Activated T-helper 17 cell treated with anti-CD3 and anti-CD28 coated beads, Interleukin-2, amount 50 U/mL, for 72 hours (primary cell): ENCODE measurements at places on chromosomes 11 and 22. TPM values are rescaled to one million over a fixed set of nuclear protein-coding genes. Genes with fewer than 3 reads are reported as not detected.

DNA sequence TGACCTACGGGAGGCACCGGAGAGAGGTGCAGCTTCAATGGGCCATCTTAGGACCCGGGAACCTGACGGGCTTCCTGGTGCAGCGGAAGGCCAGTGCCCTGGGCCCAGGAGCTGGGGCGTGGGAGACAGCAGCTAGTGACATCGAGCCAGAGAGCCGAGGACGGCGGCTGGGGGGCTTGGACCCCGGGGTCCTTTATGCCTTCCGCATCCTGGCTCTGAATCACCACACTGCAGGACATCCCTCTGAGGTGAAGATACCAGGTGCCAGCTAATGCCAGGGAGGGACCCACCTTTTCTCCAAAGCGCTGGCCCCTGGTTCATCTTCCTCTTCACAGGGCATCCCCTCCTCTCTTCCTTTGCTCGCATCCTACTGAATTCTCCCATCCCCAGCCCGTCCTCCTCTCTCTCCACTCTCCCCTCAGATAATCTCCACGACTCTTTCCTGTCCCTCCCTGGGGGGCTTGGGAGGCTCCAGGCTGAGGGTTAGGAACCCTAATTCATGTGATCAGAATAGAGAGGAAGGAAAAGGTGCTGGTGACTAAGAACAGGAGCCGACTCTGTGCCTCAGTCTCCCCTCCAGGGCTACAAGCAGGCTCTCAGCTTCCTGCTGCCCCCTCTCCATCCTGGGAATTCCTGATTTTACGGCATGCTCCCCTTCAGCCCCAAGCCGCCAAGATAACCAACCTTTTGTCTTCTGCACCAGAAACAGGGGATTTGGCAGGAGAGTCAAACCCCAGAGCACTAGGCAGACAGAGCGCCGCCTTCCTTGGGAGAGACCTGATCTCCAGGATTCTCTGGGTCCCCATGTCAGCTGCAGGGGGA lies 8.5 kb downstream of the VSIG10L2 start:
- ATAC-seq, result no peak

Gene SHANK3
- total RNA-seq, result not detected

Gene TRPM5
- total RNA-seq, result not detected

GRCh38 chr22:33350491-33350890 lies 292.3 kb upstream of the SYN3 start:
- no peak for ATAC-seq

GRCh38 chr11:125550780-125551179 lies 18.5 kb upstream of the EI24 start:
- ATAC-seq, result no peak

DNA sequence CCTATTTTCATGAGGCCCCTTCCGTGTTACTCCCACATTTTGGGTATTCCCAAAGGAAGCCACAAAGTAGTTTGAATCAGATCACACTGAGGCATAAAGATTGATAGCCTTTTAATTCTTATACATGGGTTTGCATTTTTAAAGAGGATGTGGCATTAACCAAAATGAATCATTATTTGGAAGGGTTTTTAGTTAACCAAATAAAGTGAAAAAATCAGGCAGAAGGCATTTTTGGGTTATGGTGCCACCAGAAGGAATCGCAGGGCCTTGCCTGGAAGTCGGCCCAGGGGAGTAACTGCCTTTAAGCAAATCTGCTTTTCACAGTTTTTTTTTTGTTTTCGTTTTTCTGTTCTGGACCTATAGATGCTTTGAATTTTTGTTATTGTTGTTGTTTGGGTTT lies 55.4 kb downstream of the HSD17B12 start:
- ATAC-seq, result peak; percentile 14

Gene OR2AG2
- total RNA-seq, result not detected

Gene CALCA
- not detected for total RNA-seq

Gene BACE1
- total RNA-seq, result 0.16 TPM

DNA sequence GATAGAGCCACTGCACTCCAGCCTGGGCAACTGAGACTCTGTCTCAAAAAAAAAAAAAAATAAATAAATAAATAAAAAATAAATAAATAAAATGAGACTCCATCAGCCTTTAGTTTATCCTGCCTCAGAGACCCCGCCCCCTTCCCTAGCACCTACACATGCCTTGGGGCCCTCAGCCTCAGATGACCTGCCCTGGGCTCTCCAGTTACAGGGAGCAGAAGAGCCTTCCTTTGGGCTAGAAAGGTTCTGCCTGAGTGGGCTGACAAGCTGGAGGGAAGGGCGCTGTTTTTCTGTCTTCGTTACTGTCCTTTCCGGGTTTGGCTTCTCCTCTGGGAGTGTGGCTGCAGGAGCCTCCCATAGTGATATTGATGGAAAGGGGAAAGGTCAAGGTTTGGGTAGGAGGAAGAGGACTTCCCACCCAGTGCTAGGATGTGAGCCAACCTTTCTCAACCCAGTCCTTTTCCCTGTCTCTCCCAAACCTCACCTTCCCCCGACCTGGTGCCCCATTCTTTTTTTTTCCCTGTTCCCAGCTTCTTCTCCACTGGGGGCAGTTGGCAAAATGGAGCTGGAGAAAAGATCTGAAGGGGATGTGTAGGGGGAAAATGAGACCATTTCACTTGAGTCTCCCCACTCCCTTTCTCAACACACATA lies 1.5 kb upstream of the SF3B2 start:
- ATAC-seq, result no peak

Gene OR56A1
- not detected for total RNA-seq

- no peak for ATAC-seq
These were observed 88.0 kb downstream of the ABTB2 start for GRCh38 chr11:34269694-34270245.

DNA sequence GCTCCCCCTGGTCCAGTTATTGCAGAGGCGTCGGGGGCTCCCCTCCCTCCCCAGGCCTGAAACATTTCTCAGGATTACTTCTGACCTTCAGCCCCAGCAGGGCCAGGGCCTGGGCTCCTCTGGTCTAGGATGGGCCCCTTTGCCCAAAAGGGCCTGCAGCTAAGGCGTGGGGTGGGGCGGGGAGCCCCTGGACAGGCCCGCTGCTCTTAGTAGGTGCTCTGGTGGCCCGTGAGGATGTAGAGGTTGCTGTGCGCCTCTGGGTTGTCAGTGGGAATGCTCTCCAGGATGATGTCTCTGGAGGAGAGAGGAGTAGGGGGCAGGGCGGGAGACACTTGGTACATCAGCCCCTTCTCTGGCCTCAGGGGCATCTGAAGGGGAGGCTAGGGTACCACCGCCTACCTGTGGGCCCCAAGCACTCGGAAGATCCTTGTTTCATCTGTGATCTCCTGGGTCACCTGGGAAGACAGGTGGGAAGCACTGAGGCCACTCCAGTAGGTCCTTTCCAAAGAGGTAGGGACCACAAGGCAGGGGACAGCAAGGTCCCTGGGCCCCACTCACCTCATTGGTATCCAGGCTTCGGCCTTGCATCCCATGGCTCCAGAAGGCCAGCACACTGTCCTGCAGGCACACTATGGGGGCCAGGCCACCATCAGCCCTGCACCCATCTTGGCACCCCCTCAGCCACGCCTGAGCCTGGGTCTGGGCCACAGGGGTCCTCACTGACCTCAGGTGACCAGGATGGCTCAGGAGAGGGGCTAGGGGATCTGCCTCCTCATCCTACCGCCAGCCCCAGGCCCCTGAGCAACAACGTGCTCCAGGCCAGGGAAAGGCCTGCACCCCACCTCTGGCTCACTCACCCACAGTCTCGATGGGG lies 11.2 kb upstream of the SF1 start:
- ATAC-seq, result no peak

Gene DDX25
- 0.69 TPM for total RNA-seq

Gene LINC01488
- not detected for total RNA-seq

Gene GGTLC2
- total RNA-seq, result not detected

Gene OR4A47
- not detected for total RNA-seq

DNA sequence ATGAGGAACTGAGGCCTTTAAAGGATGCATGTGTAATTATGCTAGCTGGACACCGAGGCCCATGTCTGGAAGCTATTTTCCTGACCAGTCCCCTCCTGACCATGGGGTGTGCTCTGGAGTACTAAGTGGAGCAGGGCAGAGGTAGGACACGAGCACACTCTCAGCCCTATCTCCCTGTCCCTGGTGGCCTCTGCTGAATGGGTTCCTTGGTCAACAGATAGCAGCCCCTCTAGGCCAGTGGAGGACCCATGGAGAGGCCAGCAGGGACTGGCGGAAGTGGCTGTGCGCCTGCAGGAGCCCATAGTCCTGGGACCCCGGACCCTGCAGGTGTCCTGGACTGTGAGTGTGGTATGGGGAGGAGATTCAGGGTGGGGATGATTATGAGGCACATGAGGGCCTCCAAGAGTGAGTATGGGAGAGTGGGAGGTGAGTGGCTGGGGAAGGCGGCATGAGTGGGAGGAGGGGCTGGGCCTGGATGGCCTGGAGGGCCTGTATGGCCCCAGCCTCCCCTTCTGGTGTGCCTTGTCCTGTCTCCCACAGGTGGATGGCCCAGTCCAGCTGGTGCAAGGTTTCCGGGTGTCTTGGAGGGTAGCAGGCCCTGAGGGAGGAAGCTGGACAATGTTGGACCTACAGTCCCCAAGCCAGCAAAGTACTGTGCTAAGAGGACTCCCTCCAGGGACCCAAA lies 9.5 kb downstream of the ROBO3 start:
- ATAC-seq, result no peak

GRCh38 chr11:70402016-70402415 lies 3.7 kb downstream of the CTTN start:
- no peak for ATAC-seq

DNA sequence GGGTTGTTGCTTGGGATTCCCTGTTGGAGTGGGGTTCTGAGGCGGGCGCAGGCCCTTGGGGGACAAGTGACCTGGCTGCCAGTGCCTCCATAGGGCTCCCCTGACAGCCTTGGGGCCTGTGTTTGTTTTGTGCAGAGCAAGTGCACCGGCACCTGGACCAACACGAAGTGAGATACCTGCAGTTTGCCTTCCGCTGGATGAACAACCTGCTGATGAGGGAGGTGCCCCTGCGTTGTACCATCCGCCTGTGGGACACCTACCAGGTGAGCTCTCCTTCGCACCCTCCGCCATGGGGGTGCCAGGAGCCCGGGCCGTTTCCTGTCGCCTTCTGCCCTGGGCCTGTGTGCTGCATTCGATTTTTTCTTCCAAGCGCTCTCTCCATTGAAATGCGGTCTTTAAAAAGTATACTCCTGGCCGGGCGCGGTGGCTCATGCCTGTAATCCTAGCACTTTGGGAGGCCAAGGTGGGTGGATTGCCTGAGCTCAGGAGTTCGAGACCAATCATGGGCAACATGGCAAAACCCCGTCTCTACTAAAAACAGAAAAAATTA lies 274.6 kb downstream of the TBC1D22A start:
- ATAC-seq, result no peak

DNA sequence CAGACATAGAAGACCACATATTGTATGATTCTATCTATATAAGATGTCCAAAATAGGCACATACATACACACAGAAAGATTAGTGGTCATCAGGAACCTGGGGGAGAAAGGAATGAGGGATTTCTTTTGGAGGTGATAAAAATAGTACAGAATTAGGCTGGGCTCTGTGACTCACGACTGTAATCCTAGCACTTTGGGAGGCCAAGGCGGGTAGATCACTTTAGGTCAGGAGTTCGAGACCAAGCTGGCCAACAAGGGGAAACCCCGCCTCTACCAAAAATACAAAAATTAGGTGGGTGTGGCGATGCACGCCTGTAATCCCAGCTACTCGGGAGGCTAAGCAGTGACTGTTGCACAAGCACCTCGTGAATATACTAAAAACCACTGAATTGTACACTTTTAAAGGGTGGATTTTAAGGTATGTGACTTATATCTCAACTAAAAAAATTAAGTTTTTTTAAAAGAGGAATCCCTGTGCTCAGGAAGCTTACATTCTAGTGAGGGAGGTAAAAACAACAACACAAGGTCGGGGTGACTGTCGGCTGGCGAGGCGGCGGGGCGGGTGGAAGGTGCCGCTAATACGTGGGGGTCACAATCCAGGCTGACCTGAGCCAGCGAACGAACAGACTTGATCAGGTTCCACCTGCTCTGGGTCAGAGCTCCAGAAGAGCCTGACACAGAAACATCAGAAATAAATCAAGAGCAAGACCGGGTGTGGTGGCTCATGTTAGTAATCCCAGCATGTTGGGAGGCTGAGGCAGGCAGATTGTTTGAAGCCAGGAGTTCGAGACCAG lies 25.3 kb upstream of the TESMIN start:
- ATAC-seq, result no peak

Gene TRIM34
- 7.1 TPM for total RNA-seq

GRCh38 chr11:102391549-102392237 lies 44.7 kb downstream of the BIRC2 start:
- no peak for ATAC-seq

Gene HEPACAM
- total RNA-seq, result not detected

Gene GAL
- total RNA-seq, result 0.66 TPM

GRCh38 chr11:32701616-32702015 lies 92.8 kb downstream of the CCDC73 start:
- ATAC-seq, result no peak

Gene CRYBB3
- total RNA-seq, result not detected

Gene C11orf86
- not detected for total RNA-seq

- no peak for ATAC-seq
These were observed 65.7 kb upstream of the DDI1 start for GRCh38 chr11:103970701-103971249.

Gene IL18
- total RNA-seq, result not detected

DNA sequence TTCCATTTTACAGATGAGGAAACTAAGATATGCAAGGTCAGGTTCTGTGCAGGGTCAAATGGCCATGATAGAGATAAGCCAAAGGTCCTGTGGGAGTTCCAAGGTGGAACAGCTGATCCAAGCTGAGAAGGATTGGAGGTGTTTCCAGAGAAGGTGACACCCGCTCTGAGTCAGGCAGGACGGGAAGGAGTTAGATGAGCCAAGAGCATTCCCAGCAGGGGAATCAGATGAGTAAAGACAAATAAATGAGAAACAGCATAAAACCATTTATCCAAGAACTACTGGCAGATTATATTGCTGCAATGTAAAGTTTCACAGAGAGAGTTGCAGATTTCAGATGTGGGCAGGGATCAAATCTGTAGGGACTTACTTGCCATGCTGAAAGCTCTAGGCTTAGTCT lies 18.9 kb upstream of the HEPHL1 start:
- ATAC-seq, result no peak

- no peak for ATAC-seq
These were observed 14.7 kb upstream of the CHRNA10 start for GRCh38 chr11:3685923-3686322.

DNA sequence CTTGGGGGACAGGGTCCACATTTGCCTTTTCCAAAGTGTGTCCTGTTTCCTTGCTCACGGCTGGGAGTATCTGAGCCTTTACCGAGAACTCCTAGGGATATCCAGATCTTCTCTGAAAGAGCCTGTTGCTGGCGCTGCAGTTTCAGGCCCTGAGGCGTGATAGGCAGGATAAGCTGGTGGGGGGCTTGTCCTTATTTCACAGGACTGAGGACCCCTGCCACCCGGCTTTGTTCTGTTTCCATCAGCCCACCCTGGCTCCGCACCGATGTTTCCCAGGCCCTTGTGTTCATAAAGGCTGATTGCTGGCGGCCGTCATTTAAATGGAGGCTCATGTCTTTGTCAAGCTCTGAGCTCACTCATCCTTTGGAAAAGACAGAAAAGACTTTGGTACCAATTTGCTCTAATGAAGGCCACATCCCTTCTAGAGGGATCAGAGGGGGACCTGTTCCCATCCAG lies 9.4 kb upstream of the NPTXR start:
- no peak for ATAC-seq

GRCh38 chr11:66344550-66345315 lies at the start of gene BRMS1:
Gene BRMS1 (minus strand): TSS chr11:66345104. CDS start chr11:66342234, 2,870 bp downstream.
- peak; percentile 85 for ATAC-seq

GRCh38 chr11:94737171-94737611 lies 31.0 kb upstream of the AMOTL1 start:
- ATAC-seq, result no peak

Gene SLC1A2
- not detected for total RNA-seq

Gene ART5
- not detected for total RNA-seq
